ENCODE measurements at places on chromosomes 11 and 22. TPM values are rescaled to one million over a fixed set of nuclear protein-coding genes. Genes with fewer than 3 reads are reported as not detected.
A peak's percentile ranks its signal among the peaks of the same experiment; 100 is the strongest.

The OR6A2 gene
- not detected for polyA plus RNA-seq

The EHF gene
- 18.7 TPM for polyA plus RNA-seq

DNA sequence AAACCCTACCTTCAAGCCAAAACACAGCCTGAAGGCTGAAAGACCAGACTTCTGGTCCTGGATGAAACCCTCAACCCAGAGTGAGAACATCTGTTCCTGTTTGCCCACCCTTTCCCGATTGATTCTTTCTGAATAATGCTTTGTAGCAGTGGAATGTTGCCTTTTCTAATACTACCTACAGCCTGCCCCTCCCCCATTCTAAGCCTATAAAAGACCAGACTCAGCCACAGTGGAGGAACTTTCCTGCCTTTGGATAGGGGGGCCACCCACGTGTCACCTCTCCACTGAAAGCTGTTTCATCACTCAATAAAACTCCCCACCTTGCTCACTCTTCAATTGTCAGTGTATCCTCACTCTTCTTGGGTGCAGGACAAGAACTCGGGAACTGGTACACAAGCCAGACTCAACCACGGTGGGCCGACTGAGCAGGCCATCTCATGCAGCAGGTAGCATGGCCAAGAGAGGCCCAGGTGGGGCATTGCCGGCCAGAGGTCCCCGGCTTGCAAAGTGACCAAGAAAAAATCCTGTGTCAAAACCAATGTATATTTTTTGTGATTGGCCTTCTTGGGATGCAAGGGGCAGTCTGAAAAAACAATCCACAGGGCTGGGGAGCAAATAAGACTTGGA, 6.6 kb upstream of the APOL6 start:
- no peak for DNase-seq

DNA sequence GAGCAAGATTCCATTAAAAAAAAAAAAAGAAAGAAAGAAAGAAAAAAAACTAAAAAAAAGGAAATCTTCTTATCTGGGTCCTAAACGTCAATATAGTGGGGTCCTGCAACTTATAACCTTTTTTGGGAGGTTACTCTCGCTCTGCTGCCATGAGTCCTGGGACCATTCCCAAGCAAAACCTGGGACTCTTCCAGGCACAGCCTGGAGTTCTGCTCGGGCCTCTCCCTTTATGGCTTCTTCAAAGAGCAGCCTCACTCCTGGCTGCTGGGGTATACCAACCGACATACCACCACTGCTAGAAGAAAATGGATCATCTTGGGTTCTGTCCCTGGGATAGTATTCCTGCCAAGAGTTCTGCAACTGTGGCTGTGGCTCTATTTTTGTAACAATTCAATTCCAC, 14.1 kb upstream of the CKAP5 start:
- no peak for DNase-seq

DNA sequence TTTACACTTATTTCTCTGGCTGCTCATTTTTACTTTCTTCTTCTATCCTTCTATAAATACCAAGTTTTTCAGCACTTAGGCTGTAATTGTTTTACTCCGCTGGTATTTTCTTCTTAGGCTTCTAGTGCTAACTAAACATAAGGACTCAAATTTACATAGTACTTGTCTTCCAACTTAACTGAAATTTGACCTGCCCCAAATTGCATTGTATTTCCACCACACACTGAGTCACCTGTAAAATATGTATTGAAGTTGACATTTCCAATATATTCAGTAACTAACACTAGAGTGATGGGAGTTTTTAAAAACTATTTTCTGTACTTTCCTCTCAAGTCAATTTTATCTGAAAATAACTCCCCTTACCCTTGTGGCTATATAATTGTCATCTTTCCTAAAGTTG, 1794.1 kb upstream of the RAG2 start:
- no peak for DNase-seq

GRCh38 chr11:129275828-129276227, 83.7 kb upstream of the ARHGAP32 start:
- DNase-seq, result no peak

DNA sequence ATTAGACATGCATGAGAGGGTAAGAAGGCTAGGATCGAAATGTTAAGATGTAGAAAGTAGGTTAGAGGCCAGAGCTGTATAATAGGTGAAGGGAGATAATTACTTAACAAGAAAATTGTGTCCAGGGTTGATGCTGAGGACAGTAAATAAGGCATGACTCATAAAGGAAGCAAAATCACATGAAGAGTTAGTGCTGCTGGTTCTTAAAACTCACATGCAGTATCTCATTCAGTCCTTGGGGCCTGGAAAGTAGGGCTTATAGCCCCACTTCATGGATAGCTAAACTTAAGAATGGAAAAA, 130.2 kb downstream of the NCAM1 start:
- no peak for DNase-seq

- no peak for DNase-seq
Measured at GRCh38 chr11:60987577-60988277, 16.2 kb downstream of the CD6 start.

- DNase-seq, result peak; percentile 66
Measured at GRCh38 chr22:36439481-36440271, 41.8 kb downstream of the TXN2 start.
